Activated CD4-positive, alpha-beta T cell treated with anti-CD3 and anti-CD28 coated beads for 36 hours (primary cell): ENCODE measurements at places on chromosomes 5 and 9. TPM values are rescaled to one million over a fixed set of nuclear protein-coding genes. Genes with fewer than 3 reads are reported as not detected.

GRCh38 chr5:163190784-163191183 lies 246.6 kb upstream of the CCNG1 start:
- no peak for DNase-seq
- no peak overlapping the region for H3K27ac ChIP-seq
- H3K4me1 ChIP-seq, result no peaks in the 10 kb centered on the region
- no peak overlapping the region for H3K4me3 ChIP-seq
- no peaks in the 10 kb centered on the region for H3K36me3 ChIP-seq

DNA sequence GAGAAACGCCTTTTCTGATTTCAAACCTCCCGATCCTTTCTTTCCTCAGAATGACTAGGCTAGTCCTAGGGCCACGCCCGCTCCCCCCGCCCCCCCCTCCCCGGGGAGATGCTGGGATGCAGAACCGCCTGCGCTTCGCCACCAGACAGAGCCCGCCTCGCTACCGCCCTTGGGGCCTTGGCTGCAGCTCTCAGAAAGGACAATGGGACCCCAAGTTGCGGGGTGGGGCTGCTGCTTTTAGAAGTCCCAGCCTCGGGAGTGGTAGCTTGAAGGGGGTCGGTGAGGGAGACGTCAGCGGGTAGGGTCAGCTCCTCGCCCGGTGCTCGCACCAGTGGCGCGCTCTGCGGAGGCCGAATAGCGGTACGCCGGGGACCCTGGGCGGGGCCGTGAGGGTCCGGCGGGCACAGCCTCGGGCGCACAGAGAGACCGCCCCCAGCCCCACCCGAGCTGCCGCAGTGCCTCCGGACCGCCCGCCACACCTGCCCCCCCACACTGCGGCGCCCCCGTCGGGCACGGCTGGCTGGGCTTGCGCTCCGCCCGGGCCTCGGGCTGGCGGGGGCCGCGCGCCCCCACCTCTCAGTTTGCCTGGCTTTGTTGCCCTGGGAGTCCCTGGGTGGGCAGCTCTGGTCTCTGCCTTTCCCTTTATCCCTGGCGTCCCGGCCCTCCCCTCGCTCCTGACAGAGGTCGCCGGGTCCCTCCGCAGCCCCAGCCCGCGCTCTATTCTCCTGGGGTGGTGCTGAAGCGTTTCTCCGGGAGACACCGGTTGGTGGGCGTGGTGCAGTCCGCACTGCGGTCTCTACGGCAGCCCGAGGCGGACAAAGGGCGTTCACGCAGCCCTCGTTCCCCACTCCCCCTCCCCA lies 1.2 kb downstream of the MAP1B start:
- DNase-seq, result peak; percentile 43
- peaks cover 7% of the 10 kb centered on the region for H3K4me1 ChIP-seq
- peaks cover 65% of the 10 kb centered on the region for H3K27me3 ChIP-seq

- H3K36me3 ChIP-seq, result no peaks in the 10 kb centered on the region
- DNase-seq, result no peak
- peaks cover 6% of the 10 kb centered on the region for H3K27me3 ChIP-seq
- H3K4me1 ChIP-seq, result no peaks in the 10 kb centered on the region
- H3K27ac ChIP-seq, result no peak overlapping the region
Measured at GRCh38 chr9:108709997-108710396, 145.8 kb downstream of the ACTL7B start.

- H3K27me3 ChIP-seq, result peaks cover 2% of the 10 kb centered on the region
- H3K4me1 ChIP-seq, result no peaks in the 10 kb centered on the region
- no peak for DNase-seq
- no peak overlapping the region for H3K4me3 ChIP-seq
Measured at GRCh38 chr9:116243708-116244107, 90.1 kb downstream of the PAPPA start.

Gene BASP1
- total RNA-seq, result 1.6 TPM

- H3K4me3 ChIP-seq, result no peak overlapping the region
- no peaks in the 10 kb centered on the region for H3K36me3 ChIP-seq
- DNase-seq, result no peak
- peaks cover 16% of the 10 kb centered on the region for H3K27me3 ChIP-seq
- H3K4me1 ChIP-seq, result peaks cover 8% of the 10 kb centered on the region
- no peak overlapping the region for H3K27ac ChIP-seq
Measured at GRCh38 chr5:11139217-11139865, 378.3 kb upstream of the DAP start.

DNA sequence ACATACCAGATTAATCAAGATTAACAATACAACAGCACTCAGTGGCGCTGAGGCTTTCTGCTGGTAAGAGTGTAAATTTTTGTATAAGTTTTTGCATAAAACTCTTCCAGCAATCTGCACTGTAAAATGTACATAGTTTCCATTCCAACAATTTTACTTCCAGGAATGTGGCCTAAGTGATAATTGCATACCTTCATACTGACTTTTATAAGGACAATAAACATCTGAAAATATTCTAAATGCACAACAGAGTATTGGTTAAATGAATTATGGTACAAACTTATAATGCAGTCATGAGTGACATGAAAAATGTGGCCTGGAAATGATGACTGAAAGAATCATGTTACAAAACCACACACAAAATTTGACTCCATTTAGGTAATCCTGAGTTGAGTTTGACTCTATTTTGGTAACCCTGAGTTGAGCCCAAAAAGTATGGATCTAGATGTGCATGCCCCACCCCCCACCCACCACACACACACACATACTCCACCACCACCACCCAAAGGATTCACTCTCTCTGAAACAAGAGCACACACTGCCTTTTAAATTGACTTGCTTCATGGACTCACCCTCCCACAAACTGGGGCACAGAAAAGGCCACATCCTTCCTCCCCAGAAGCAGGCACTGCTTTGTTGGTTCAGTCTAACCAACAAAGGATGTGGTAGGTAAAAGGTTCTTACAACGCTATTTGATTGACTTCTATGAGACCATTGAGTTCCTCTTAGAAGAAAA lies 137.6 kb downstream of the SUSD1 start:
- H3K36me3 ChIP-seq, result peaks cover 2% of the 10 kb centered on the region
- peaks cover 11% of the 10 kb centered on the region for H3K27me3 ChIP-seq
- DNase-seq, result peak; percentile 82
- peaks cover 64% of the 10 kb centered on the region for H3K4me1 ChIP-seq
- H3K4me3 ChIP-seq, result no peak overlapping the region

DNA sequence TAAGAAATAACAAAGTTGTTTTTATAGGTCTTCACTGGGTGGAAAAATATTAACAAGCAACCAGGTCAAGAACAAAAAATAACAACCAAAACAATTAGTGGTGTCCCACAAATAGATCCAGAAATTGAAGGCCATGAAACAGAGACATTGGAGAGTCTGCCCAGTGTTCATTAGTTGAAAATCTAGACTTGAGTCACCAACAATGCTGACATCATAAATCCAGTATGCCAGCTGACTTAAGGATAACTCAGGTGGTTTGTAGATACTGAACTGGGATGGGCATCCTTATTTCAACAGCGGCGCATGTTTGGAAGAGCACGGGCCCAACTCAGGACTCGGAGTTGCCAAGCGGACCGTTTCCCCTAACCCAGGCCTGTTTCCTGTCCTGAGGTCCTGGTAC lies 80.7 kb upstream of the TNFAIP8 start:
- H3K4me1 ChIP-seq, result peaks cover 91% of the 10 kb centered on the region
- DNase-seq, result no peak
- peak overlapping the region; percentile 96 for H3K4me3 ChIP-seq
- H3K27ac ChIP-seq, result peak overlapping the region; percentile 96
- H3K27me3 ChIP-seq, result no peaks in the 10 kb centered on the region

Gene FST
- total RNA-seq, result 0.54 TPM

DNA sequence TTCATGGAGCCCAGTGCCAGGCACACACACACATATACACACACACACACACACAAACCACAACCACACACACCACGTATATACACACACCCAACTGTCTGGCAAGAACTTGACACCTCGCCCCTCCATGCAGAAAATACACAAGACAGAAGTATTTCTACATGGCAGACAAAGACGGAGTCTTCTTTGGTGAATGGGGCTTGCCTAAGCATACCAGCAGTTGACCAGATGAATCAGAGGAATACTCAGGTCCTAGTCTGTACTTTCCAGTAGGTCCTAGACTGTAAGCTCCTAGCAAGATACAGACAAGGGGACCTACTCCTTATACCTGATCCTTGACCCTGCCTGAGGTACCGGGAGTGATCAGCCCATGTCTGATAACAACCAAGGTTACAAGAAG lies 60.1 kb downstream of the SIL1 start:
- DNase-seq, result no peak
- H3K4me1 ChIP-seq, result peaks cover 13% of the 10 kb centered on the region
- H3K27me3 ChIP-seq, result peaks cover 2% of the 10 kb centered on the region
- H3K4me3 ChIP-seq, result no peak overlapping the region

Gene ATP10B
- total RNA-seq, result not detected

DNA sequence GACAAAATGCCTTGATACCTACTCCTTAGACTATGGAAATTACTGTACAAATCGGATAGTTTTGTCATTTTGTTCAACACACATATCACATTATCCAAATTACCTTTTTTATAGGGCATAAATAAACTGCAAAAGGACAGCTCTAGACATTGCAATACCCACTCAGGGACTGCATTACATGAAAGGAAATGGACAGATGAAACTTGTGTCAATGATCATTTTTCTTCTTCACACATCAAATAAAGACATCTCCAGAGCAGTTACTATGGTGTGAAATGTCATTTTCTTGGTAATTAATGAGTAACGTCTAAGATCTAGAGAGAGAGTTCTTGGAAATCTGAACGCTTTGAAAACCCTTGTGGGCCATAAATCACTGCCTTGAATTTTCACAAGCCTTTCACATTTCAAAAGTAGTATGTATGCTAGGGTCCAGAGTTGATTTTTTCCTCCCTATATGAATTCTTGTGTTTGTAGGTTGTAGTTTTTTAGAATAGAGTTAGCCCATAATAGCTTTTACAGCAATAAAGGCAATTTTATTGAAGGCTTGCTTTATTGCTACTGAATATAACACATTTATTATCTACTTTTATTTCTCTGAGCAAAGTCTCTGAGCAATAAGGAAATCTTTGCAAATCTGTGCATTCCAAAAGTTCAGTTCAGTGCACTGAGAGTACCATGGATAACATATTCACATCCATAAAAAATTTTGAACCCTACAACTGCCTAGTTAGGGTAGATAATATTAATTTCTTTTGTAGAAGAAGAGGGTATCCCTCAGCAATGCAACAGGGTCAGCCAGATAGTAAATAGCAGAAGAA lies 358.0 kb upstream of the PCSK5 start:
- H3K36me3 ChIP-seq, result no peaks in the 10 kb centered on the region
- no peak overlapping the region for H3K4me3 ChIP-seq
- H3K27ac ChIP-seq, result no peak overlapping the region
- no peaks in the 10 kb centered on the region for H3K27me3 ChIP-seq
- no peaks in the 10 kb centered on the region for H3K4me1 ChIP-seq
- DNase-seq, result no peak

Gene TSLP
- total RNA-seq, result 0.54 TPM

GRCh38 chr5:143874312-143874711 lies 62.4 kb downstream of the HMHB1 start:
- H3K36me3 ChIP-seq, result no peaks in the 10 kb centered on the region
- no peak for DNase-seq
- no peak overlapping the region for H3K4me3 ChIP-seq
- H3K4me1 ChIP-seq, result no peaks in the 10 kb centered on the region

Gene IFNA13
- total RNA-seq, result not detected

DNA sequence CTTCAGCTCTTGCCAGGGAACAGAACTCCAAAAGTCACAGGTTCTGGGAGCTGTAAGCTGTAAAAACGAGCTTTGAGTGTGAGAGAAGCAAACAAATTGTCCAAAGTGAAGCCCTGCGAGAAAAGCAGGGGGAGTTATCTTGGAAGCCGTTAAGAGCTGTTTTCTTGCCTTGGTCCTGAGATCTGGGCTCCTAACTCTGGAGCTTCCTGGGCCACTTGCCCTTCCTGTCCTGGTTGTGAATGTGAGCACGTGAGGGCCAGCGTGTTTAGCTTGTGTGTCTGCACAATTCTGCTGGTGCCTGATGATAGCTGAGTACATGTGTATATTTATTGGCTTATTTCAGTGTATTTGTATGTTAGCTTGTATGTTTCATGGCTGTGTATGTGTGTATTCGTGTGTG lies 40.5 kb downstream of the DAB2IP start:
- no peak overlapping the region for H3K4me3 ChIP-seq
- no peak for DNase-seq
- no peaks in the 10 kb centered on the region for H3K36me3 ChIP-seq
- H3K27ac ChIP-seq, result no peak overlapping the region

- no peaks in the 10 kb centered on the region for H3K27me3 ChIP-seq
- no peak overlapping the region for H3K4me3 ChIP-seq
- H3K27ac ChIP-seq, result no peak overlapping the region
- H3K36me3 ChIP-seq, result peaks cover 15% of the 10 kb centered on the region
Measured at GRCh38 chr5:157518963-157519362, 56.6 kb downstream of the ADAM19 start.

Gene FBLL1
- not detected for total RNA-seq

Gene PFN3
- not detected for total RNA-seq

Gene GFRA3
- total RNA-seq, result not detected

Gene NTNG2
- total RNA-seq, result 2.0 TPM

GRCh38 chr5:102554728-102555127 lies 55.9 kb upstream of the SLCO6A1 start:
- H3K27me3 ChIP-seq, result peaks cover 7% of the 10 kb centered on the region
- DNase-seq, result no peak
- no peak overlapping the region for H3K4me3 ChIP-seq
- H3K27ac ChIP-seq, result no peak overlapping the region
- no peaks in the 10 kb centered on the region for H3K4me1 ChIP-seq

GRCh38 chr9:111386386-111386785 lies 56.4 kb upstream of the OR2K2 start:
- no peaks in the 10 kb centered on the region for H3K27me3 ChIP-seq
- no peak for DNase-seq
- no peak overlapping the region for H3K4me3 ChIP-seq
- H3K36me3 ChIP-seq, result peaks cover 25% of the 10 kb centered on the region
- H3K27ac ChIP-seq, result no peak overlapping the region

DNA sequence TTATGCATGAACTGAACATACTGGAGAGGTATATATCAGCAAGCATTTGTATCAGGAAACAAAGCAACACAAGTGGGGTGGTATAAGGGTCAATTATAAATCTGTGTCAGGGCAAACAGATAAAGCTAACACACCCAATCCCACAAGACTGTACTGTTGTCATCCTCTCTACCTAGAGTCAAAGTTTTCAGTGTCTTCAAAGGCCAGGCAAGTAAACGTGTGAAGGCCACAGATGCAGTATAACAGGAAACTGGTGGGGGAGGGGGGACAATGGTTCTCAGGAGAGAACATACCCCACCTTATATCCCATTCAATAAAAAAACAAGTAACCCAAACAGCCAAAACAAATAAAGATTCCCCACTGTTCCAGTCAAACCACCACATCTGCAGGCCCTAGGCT lies 22.1 kb downstream of the ELP1 start:
- peaks cover 54% of the 10 kb centered on the region for H3K36me3 ChIP-seq
- no peak overlapping the region for H3K27ac ChIP-seq
- peaks cover 10% of the 10 kb centered on the region for H3K4me1 ChIP-seq
- no peak overlapping the region for H3K4me3 ChIP-seq
- no peak for DNase-seq

- H3K4me1 ChIP-seq, result no peaks in the 10 kb centered on the region
- no peak overlapping the region for H3K27ac ChIP-seq
- H3K4me3 ChIP-seq, result no peak overlapping the region
- H3K36me3 ChIP-seq, result no peaks in the 10 kb centered on the region
- DNase-seq, result no peak
- no peaks in the 10 kb centered on the region for H3K27me3 ChIP-seq
Measured at GRCh38 chr9:12469084-12469483, 224.1 kb upstream of the TYRP1 start.

Gene SLC6A19
- not detected for total RNA-seq
